Activated T-cell treated with anti-CD3 and anti-CD28 coated beads, Interleukin-2, amount 50 U/mL, for 1 hour (primary cell): ENCODE measurements at places on chromosomes 7 and 10.

- DNase-seq = no peak
Observed at GRCh38 chr7:82163586-82163985, 280.0 kb downstream of the CACNA2D1 start.

GRCh38 chr7:68734431-68734830, 863.8 kb upstream of the AUTS2 start:
- DNase-seq = no peak

DNA sequence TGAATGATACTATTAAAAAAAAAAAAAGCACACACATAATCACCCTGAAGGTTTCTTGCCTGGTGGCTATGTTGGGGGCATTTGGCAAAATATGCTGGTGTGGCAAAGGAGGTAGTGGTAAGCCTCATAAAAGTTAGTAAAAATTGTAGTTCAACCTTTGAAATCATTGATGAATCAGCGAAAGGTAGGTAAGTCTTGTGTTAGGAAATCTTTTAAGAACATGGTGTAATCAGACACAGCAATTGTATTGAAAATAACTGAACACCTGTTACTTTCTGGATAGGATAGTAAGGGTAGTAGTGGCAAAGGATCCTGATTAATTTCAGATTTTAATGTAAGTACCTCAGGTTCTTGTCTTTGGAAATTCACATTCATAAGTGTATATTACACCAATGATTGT, 40.9 kb downstream of the CALML5 start:
- no peak for DNase-seq

DNA sequence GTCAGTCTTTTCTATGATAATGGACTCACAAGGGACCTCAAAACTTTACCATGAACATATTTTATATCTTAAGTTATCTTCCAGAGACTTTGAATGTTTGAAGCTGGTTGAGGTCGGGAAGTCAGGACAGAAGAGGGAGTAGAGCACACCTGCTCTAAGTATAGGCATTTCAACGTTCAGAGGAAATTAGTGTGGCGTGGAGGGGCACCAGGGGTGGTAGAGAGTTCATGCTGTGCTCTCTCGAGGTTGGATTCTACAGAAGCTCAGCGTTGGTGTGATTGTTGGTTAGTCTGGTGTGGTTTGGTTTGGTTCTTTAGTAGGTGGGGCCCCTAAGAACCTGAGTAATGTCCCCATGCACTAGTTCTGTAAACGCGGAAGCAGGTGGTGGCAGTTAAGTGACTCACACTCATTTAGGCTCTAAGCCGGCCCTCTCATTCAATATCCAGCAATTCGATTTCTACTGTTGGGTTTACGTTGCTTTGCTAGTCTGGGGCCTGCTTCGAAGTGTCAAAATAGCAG, 19.8 kb downstream of the CNTNAP2 start:
- no peak for DNase-seq

DNA sequence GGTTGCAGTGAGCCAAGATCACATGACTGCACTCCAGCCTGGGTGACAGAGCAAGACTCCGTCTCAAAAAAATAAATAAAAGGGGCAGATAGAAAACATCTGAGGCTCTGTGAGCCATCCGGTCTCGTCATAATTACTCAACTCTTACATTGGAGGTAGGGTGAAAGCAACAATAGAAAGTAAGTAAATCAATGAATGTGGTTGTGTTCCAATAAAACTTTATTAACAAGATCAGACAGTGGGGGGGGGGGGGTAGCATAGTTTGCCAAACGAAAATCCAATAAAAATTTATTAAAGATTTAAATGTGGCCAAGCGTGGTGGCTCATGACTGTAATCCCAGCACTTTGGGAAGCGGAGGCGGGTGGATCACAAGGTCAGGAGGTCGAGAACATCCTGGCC, 2.8 kb upstream of the ZFAND4 start:
- DNase-seq = no peak

DNA sequence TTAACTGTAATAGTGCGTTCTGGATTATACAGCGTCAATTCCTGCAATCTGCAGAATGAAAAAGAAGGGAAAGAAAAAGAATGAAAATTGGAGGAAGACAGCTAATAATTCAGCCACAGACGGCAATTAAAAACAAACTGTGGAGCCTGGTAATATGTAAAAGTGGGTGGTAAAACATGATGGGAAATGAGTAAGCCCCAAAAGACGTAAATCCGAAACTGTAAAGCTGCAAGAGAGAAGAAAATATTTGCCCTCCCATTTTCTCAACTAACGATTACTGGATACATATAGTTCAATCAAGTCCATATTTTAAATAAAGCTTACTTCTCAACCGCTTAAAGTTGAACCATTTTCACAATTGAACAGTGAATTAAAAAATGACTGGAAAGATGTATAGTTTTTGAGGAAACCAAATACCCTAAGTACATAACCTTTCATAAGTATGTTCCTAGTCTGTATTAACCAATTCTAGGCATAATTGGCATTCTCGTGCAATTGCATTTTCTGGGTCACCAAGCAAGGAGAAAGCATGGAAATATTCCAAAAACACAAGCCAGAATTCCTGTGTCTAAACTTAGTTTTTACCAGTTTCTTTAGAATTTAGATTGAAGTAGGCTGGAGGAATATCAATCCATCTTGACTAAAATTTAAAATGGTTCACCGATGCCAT, 44.8 kb downstream of the MALSU1 start:
- no peak for DNase-seq

DNA sequence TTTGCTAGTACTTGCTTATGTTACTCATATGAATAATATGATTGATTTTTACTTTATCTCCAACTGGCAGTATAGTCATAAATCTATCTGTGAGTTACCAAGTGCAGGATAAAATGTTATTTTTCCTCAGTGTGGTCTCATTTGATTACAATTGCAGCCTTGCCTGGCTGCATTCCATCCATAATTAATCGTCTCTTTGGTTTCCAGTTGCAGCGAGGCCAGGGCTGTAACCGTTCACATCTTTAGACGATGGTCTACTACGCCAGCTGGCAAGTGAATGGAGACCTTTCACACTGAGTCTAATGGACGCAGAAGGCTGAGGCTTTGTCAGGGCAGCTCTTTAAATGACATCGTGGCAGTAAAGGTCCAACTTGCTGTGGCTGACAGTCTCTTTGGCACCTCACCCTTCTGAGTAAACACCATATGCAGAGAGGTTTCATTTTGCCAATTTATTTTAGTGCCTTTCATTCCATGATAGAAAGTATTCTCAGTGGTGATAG, 84.0 kb downstream of the ARL4A start:
- DNase-seq = no peak

DNA sequence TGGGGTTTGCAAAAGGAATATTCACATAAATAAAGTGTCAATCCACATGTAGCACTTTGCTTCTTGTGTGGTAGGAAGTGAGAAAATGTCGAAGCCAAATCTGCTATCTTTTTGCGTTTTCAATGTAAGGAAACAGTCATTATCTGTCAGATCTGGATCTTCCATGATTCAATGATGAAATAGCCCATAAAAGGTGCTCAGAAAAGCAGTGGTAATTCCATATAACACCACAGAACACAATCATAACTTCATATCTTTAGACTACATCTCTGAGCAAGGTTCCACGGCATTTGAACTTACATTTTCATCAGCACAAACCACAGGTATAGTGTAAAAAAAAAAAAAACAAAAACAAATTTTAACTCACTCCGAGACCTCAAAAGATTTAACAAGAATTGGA, 39.9 kb upstream of the EGR2 start:
- no peak for DNase-seq

- DNase-seq = no peak
Observed at GRCh38 chr7:90564455-90564854, 31.7 kb upstream of the CDK14 start.

DNA sequence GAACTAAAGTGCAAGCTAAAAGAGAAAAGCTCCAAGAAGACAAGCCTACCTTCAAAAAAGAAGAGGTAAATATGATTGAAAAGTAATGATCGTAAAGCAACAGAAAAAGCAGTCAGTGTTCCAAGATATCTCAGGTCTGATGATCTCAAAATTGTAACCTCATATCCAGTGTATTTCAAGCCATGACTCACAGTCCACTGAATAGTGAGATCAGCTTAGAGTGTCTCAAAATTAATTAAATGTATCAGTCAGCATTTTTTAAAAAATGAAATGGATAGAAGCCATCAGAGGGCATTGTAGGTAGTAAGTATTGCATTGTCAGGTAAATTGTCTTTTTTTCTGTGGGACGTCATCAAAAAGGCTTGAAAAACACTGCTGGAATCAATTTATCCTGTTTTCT, 50.6 kb upstream of the AGBL3 start:
- DNase-seq = no peak

DNA sequence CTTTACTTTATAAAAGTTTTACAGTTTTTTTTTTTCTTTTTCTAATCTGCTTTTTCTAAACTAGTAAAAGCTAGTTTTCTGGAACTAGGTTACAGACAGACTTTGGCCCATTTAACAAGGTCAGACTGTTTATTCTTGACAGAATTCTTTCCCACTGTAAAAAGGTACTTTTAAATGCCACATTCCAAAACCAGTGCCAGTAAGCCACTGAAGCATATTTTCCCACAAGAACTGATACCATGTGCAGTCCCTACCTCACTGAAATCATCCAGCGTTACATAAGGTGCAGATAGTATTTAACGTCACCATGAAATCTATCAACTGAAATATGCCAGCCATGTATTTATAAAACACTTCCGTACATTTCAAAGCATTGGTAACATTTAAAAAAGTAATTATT, 121.6 kb downstream of the CDK6 start:
- DNase-seq = no peak

- no peak for DNase-seq
Observed at GRCh38 chr7:27586825-27587224, 75.9 kb downstream of the HIBADH start.

- DNase-seq = no peak
Observed at GRCh38 chr10:131997366-131998049, 15.8 kb upstream of the BNIP3 start.
